ENCODE measurements at places on chromosomes 11 and 22.

DNA sequence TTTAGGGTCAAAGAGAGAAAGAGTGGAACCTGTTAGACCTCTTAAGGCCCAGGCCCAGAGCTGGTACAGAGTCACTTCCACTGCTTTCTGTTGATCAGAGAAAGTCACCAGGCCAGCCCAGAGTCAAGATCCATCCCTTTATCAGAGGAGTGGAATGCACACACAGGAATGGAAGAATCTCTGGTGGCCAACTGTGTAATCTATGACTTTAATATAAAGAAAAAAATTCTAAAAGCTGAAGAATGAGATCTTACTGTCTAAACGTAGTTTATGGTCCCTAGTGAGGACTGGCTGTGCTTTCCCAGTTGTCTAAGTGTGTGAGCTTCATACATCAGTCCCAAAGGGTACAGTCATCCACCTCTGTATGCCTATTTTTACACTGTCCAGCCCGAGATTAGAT, 51.0 kb downstream of the PPFIBP2 start:
- no peaks in the 10 kb centered on the region for H3K27me3 ChIP-seq
- DNase-seq = no peak
- no peak overlapping the region for H3K4me3 ChIP-seq
- no peak overlapping the region for H3K27ac ChIP-seq
- peaks cover 4% of the 10 kb centered on the region for H3K4me1 ChIP-seq
- H3K36me3 ChIP-seq = peaks cover 2% of the 10 kb centered on the region

- peaks cover 34% of the 10 kb centered on the region for H3K4me1 ChIP-seq
- H3K27ac ChIP-seq = no peak overlapping the region
- H3K4me3 ChIP-seq = no peak overlapping the region
Measured at GRCh38 chr22:38761202-38762162, 5.7 kb upstream of the SUN2 start.

DNA sequence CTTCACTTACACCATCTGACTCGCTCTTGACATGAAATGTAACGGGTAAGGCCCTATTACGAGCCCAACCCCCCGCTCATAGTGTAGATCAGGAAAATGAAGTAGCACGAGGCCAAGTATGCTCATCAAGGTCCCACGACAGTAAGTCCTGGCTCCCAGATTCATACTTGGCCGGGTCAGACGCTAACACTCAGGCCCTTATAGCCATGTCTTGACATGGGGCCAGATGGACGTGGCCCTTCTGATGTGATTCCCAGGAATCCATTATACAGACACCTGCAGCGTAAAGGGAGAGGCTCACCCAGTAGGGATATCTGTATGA, 175.1 kb downstream of the CEP164 start:
- peaks cover 4% of the 10 kb centered on the region for H3K4me1 ChIP-seq
- no peaks in the 10 kb centered on the region for H3K36me3 ChIP-seq
- H3K27me3 ChIP-seq = peaks cover 36% of the 10 kb centered on the region
- H3K4me3 ChIP-seq = no peak overlapping the region
- H3K27ac ChIP-seq = no peak overlapping the region

GRCh38 chr11:124943254-124943616, 7.4 kb upstream of the HEPACAM start:
- no peak overlapping the region for H3K4me3 ChIP-seq
- no peak for DNase-seq
- peaks cover 26% of the 10 kb centered on the region for H3K27me3 ChIP-seq
- peaks cover 3% of the 10 kb centered on the region for H3K36me3 ChIP-seq
- peaks cover 5% of the 10 kb centered on the region for H3K4me1 ChIP-seq

DNA sequence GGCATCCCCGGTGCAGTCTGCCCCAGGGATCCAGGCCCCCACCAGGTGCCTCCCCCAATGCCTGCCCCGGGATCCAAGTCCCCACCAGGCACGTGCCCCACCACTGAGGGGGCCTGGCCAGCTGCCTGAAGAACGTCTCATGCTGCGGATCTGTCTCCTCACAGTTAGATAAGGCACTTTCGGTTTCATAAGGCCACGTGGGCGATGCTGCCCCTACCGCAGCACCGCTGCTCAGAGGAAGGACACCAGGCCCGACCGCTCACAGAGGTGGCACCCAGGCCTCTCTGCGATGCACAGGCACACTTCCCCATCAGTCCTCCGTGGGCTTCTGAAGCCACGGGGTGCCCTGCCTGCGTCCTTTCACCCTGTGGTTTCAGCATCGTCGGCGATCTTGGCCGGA, 68.1 kb upstream of the BID start:
- no peak for DNase-seq
- H3K36me3 ChIP-seq = no peaks in the 10 kb centered on the region
- H3K4me1 ChIP-seq = peaks cover 3% of the 10 kb centered on the region

GRCh38 chr11:33536178-33536577, 164.4 kb downstream of the C11orf91 start:
- no peak for DNase-seq
- H3K4me3 ChIP-seq = no peak overlapping the region
- H3K36me3 ChIP-seq = peaks cover 2% of the 10 kb centered on the region
- H3K27ac ChIP-seq = no peak overlapping the region

- peaks cover 4% of the 10 kb centered on the region for H3K36me3 ChIP-seq
- H3K27ac ChIP-seq = no peak overlapping the region
- H3K4me1 ChIP-seq = peaks cover 45% of the 10 kb centered on the region
- H3K4me3 ChIP-seq = no peak overlapping the region
Measured at GRCh38 chr22:20864186-20864908, 5.5 kb downstream of the SNAP29 start.

GRCh38 chr22:42434748-42435425, 2.7 kb upstream of the NFAM1 start:
- no peak for DNase-seq
- H3K4me1 ChIP-seq = peaks cover 12% of the 10 kb centered on the region
- no peak overlapping the region for H3K4me3 ChIP-seq
- no peak overlapping the region for H3K27ac ChIP-seq
- peaks cover 18% of the 10 kb centered on the region for H3K27me3 ChIP-seq
- H3K36me3 ChIP-seq = no peaks in the 10 kb centered on the region

- DNase-seq = no peak
- H3K4me3 ChIP-seq = no peak overlapping the region
- H3K4me1 ChIP-seq = no peaks in the 10 kb centered on the region
- no peaks in the 10 kb centered on the region for H3K27me3 ChIP-seq
Measured at GRCh38 chr11:39461066-39461465, 1998.4 kb downstream of the LRRC4C start.

- H3K27me3 ChIP-seq = no peaks in the 10 kb centered on the region
- H3K4me3 ChIP-seq = no peak overlapping the region
- H3K27ac ChIP-seq = peak overlapping the region; percentile 37
- H3K4me1 ChIP-seq = peaks cover 24% of the 10 kb centered on the region
- DNase-seq = no peak
- H3K36me3 ChIP-seq = no peaks in the 10 kb centered on the region
Measured at GRCh38 chr11:44889266-44889665, 61.4 kb downstream of the TP53I11 start.

DNA sequence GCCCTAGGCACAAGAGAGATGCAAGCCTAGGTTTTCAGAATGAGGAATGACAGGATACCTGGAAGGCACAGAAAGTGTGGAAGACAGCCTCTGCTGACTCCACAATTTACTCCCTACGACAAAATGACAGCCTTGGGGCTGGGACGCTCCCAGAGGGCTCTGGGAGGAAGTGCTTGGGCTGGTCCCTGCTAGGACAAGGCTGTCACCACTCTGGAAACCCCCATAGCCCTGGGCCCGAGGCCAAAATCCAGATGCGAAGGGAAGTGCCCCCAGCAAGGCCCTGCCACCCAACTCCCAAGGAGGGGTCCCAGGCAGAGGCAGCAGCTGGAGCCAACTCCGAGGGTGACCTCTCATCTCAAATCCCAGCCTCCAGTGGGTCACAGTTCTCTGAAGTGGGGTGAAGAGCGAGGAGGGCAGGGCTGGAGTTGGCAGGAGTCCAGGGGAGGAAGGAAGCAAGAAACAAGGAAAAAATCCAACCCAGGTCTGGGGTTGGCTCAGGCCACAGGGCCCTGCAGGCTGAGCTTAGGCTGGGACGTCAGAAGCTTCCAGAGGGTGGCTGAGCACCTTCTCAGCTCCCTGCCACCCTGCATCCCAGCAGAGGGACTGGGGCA, 6.3 kb upstream of the CDC42EP2 start:
- H3K27me3 ChIP-seq = no peaks in the 10 kb centered on the region
- no peak for DNase-seq
- H3K4me3 ChIP-seq = no peak overlapping the region

DNA sequence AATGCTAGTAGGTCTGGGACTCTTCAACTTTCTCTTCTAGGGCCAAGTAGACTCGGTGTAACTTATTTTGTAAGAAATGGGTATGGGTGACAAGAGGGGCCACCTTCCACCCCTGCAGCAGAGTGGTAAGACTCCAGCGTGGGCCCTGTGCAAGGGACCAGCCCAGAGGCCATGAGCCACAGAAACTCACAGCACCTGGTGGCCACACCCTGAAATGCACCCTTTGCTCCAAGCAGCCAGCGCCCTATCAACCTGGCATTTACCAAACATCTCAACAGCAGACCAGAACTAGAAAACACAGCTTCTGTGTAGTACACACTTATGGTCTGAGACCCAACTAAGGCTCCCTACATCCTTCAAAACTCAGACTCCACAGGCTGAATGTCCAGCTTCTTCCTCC, 5.7 kb downstream of the CDCA5 start:
- no peak overlapping the region for H3K4me3 ChIP-seq
- H3K27me3 ChIP-seq = no peaks in the 10 kb centered on the region
- peaks cover 8% of the 10 kb centered on the region for H3K4me1 ChIP-seq
- H3K36me3 ChIP-seq = no peaks in the 10 kb centered on the region

GRCh38 chr22:29786031-29786430, 18.9 kb downstream of the UQCR10 start:
- no peaks in the 10 kb centered on the region for H3K27me3 ChIP-seq
- no peak for DNase-seq
- no peak overlapping the region for H3K4me3 ChIP-seq

DNA sequence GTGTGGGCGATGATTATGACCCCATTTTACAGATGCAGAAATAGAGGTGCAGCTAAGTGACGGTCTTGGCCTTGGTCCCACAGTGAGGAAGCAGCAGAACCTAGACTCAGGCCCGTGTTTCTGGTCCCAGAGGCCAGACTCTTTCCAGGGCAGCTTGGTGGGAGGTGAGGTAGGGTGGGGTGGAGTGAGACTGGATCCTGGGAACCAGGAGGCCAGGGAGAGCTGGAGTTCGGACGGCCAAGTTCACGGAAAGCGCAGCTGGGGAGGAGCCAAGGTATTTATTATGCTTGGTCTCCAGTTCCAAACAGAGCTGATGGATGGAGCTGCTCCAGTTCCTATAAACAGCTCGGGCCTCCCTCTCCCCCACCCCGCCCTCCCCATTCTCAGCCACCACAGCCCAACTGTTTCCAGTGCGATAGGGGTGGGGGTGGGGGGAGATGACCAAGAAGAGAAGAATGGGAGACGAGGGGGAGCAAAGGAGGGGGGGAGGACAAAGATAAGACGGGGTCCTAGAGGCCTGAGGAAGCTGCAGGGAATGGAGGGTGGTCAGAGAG, 16.2 kb downstream of the LRRC32 start:
- no peak for DNase-seq
- no peak overlapping the region for H3K27ac ChIP-seq
- H3K36me3 ChIP-seq = peaks cover 2% of the 10 kb centered on the region
- H3K27me3 ChIP-seq = peaks cover 19% of the 10 kb centered on the region

- DNase-seq = no peak
- peaks cover 34% of the 10 kb centered on the region for H3K27me3 ChIP-seq
- no peak overlapping the region for H3K4me3 ChIP-seq
- peaks cover 23% of the 10 kb centered on the region for H3K4me1 ChIP-seq
- H3K27ac ChIP-seq = no peak overlapping the region
Measured at GRCh38 chr22:25023879-25024278, 71.4 kb downstream of the KIAA1671 start.

DNA sequence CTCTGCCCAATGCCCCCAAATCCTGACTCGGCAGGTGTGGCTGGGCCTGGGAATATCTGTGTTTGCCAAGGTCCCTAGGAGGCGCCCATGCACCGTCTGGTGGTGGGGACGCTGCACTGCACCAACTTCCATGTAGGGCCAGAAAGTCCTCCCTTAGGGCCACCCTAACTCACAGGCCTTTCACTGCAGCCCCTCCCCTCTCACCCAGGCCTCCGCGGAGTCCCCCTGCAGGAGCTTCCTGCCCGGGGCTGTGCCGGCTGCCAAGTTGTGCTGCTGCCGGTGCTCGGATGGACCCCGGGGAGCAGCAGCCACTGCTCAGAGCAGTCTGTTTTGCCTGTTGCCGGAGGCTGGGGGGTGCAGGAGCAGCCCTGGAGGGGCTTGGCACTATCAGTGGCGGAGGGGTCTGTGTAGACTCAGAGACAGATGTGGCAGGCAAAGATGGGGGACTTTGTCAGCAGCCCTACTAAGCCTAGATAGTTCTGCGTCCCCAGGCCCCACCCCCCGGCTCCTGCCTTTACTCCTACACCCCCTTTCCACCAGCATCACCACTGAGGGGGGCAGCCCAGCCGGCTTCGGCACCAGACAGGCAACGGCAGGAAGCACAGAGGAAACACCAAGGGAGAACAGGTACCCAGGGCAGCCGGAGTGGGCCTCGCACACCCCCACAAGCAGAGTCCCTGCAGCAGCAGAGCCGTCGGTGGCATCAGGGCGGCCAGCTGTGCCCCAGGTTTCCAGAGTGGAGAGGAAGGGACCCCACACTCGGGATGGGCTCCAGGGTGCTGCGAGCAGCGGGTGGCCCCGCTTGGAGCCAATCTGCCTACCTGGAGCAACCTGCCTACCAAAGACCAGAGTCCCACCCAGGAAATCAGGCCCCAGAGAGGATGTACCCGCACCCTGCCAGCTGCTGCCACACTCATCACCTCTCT, 124.3 kb downstream of the TRIM29 start:
- no peak for DNase-seq
- no peak overlapping the region for H3K4me3 ChIP-seq
- peaks cover 14% of the 10 kb centered on the region for H3K36me3 ChIP-seq
- H3K27me3 ChIP-seq = peaks cover 93% of the 10 kb centered on the region
- H3K27ac ChIP-seq = no peak overlapping the region
- H3K4me1 ChIP-seq = peaks cover 10% of the 10 kb centered on the region

DNA sequence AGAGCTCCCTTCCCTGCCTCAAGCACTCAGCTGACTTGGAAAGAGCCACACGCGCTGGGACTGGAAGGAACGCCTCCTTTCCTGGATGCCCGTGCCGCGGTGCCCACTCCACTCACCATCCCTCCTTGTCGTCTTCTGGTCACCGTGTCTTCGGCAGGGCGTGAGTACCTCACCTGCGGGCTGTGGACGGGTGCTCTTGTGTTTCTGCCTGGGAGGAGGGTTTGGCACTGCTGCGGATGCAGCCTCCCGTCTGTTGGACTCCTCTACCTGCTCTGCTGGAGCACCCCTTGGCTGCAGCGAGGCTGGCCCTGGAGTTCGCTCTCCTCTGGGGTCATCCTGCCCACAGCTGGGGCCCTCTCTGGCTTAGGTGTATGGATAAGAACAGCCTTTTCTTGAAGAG, 612.7 kb downstream of the BRD1 start:
- no peaks in the 10 kb centered on the region for H3K36me3 ChIP-seq
- peaks cover 24% of the 10 kb centered on the region for H3K27me3 ChIP-seq
- DNase-seq = no peak
- H3K27ac ChIP-seq = no peak overlapping the region

GRCh38 chr11:114232400-114233059, 63.7 kb upstream of the NNMT start:
- DNase-seq = no peak
- peaks cover 6% of the 10 kb centered on the region for H3K4me1 ChIP-seq
- H3K27me3 ChIP-seq = no peaks in the 10 kb centered on the region
- H3K27ac ChIP-seq = no peak overlapping the region
- H3K4me3 ChIP-seq = no peak overlapping the region
